Activated naive CD4-positive, alpha-beta T cell (primary cell): ENCODE measurements at places on chromosomes 6 and 20.

DNA sequence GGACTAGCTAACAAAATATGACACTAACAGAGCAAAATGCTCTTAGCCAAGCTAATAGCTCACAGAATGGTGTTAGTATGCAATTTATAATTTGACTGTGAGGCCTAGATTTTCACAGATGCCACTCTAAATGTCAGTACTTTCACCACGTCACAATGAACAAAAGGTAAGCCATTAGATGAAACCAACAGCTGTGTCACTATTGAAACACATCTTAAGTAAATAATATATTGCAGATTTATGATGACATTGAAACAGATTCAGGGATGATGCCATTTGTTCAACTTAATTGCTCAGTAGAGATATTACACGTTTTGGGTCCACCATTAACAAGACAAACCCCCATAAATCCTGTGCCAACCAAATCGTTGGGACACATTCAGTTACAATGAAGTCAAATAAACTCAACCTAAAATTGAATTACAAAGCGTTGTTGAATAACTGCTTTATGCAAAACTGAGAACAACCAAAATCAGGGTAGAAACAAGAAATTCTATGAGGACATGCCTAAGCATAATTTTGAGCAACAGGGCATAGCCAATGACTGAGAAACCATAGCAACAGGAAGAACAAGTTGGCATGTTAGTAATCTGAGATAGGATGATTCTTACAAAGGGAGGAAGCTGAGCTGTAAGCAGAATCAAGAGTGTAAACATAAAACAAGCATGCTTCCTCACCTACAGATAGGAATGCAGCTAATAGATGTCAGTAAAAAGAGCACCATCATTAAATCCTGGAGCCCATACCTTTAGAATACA, 85.6 kb upstream of the KHDRBS2 start:
- DNase-seq: no peak

- DNase-seq: no peak
Measured at GRCh38 chr6:159483259-159483658, 209.8 kb downstream of the SOD2 start.

- DNase-seq: no peak
Measured at GRCh38 chr6:3440911-3441310, 15.9 kb downstream of the SLC22A23 start.

DNA sequence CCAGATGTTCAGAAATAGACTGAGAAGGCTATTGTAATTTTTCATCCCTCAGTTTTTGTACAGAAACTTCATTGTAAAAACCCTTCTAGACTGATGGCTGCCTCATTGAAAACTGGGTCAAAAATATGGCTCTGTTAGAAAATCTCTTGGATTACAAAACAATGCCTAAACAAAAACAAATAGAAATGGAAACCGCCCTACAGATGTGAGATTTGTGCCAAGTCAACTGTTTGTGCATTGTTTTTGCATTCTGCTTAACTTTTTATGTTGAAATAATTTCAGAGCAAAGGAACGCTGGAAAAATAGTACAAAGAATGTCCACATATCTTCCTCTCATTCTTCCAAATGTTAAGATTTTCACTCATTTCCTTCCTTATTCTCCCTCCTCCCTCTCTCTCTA, 425.1 kb downstream of the FOXA2 start:
- no peak for DNase-seq

- no peak for DNase-seq
Measured at GRCh38 chr6:47490676-47491075, 13.1 kb downstream of the CD2AP start.

DNA sequence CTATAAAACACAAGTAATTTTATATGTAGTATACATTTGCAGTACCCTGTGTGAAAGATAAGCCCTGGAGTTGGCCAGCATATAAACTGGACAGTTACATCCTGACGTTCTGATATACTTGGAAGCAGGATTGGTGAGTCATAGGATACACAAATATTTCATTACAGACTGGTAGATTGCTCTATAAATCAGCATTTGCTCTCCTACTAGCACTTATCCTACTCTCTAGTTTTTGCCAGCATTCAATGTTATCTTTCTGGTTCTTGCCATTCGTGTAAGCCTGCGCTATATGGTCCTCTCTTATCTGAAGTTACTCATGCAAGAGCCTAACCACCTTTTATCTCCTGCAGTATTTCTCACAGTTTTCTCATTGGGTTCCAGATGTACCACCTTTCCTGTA, 680.2 kb upstream of the MMS22L start:
- DNase-seq: no peak

DNA sequence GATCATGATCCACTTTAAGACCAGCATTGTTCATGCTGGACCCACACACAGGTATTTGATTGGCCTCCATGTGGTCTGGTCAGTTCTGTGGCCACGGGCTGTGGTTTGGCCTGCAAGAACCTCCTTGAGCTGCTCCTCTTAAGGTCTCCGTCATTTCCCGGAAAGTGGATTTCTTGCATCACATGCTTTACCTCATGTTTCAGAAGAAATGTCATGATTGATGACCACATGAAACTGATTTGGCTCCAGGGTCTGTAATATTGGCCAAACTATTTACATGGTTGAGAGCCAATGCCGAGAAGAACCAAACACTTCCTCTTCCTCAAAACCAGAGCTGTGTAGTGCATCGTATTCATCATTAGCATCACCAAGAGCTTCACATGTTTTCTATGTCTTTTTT, 13.2 kb upstream of the RSPH3 start:
- DNase-seq: no peak

DNA sequence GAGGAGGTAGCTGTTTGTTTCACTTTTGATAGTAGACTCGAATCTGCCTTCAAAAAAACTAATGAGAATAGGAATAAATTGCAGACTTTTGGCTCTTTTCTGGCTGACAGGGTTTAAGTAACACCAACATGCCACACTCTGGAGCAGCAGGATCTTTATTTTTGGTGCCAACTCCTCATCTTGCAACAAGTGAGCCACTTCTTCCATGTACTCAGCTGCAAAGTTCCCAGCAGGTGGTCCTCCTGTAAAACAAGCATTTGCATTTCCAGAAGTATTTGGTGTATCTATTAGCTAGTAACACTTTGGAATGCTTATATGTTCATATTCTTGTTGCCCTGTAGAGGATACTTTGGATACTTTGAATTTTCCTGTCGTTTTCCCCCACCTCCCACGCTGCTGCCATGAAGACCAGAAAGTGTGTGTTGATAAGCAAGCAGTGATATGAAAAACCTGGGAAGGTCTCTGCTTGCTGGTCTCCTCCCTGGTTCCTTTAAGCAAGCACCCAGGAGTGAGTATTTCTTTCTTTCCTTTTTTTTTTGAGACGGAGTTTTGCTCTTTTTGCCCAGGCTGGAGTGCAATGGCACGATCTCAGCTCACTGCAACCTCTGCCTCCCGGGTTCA, 1.0 kb downstream of the ARMH2 start:
- no peak for DNase-seq

DNA sequence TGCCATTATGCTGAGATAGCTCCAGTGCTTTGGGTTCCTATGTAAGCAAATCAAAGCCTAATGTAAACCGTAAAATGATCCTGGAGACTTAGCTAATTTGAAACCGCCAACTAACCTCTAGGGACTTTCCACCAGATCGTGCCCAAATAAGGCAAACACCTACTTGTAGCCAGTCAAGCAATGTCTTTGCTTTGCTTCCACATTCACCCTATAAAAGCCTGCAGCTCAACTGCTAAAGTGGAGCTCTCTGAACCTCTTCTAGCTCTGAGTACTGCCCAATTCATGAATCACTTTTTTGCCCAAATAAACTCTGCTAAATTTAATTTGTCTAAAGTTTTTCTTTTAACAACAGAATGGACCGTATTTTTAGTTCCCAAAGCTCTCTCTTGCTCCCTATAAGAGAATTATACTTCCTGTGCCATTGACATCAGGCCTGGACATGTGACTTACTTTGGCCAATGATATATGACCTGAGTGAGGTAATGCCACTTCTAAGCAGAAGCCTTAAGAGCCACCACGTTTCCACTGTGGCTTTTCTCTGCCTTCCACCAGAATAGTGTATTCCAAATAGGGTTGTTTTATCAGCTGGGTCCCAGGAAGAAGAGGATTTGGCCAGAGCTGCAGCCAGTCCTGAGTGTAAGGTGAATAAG, 34.8 kb upstream of the PSMF1 start:
- DNase-seq: no peak

GRCh38 chr20:47456952-47457724, 44.5 kb upstream of the NCOA3 start:
- no peak for DNase-seq

GRCh38 chr6:20542927-20543602, 8.8 kb downstream of the CDKAL1 start:
- DNase-seq: no peak

DNA sequence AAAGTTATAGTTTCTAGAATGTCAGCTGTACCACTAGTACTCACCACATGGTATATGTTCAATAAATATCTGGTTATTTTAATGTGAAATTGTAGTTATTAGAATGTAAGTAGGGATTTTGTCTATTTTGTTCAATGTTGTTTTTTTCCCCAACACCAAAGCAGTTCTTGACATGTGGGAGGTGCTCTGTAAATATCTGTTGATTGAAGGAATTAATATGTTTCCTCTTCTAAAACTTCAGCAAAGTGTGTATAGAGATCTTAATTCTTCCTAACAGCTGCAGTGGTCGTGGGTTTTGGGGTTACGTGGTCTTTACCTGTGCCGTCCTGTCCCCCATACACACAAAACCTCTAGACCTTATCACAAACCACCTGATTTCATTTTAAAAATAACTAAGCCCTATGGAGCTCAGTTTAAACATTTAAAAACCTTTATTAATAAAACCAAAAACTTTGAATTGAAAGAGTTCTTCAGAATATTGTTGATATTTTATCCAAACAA, 471.9 kb upstream of the SOX4 start:
- no peak for DNase-seq

GRCh38 chr6:26205625-26206574, 118.7 kb downstream of the HFE start:
- DNase-seq: no peak

DNA sequence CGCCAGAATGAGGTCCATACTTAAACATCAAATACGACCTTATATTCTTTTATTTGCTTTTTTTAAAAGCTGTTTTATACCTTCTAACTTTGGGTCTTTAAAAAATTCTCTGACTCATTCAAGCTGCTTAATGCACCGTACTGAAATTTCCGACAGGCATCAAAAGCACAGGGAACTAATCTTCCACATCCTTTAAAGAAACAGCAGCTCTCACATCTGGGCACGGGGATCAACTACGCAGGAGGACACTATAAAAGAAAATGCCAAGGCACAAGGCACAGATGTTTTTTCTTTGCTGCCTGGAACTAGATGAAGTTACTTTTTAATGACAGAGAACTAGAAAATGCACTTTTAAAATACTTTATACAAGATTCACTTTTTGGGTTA, 112.4 kb upstream of the ARG1 start:
- DNase-seq: no peak

- DNase-seq: no peak
Measured at GRCh38 chr6:93621442-93621841, 202.1 kb upstream of the EPHA7 start.

DNA sequence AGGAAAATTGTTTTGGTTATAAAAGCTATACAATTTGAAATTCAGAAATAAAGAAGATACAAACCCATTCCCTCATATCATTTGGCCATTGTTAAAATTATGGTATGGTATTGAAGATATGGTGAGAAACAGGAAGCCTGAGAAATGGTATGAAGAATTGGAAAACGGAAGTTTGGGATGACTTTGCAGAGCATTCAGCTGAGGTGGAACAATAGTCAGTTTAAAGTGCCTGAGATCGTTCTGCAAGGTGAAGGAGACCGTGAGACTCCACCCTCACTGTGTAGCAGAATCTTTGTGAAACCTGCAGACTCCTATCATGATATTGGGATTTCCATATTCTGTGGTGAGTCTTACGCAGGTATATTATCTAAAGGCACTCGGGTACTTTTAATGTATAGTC, 97.3 kb downstream of the ADGRB3 start:
- DNase-seq: no peak

GRCh38 chr20:45235995-45236394, 14.8 kb downstream of the SEMG2 start:
- DNase-seq: no peak

DNA sequence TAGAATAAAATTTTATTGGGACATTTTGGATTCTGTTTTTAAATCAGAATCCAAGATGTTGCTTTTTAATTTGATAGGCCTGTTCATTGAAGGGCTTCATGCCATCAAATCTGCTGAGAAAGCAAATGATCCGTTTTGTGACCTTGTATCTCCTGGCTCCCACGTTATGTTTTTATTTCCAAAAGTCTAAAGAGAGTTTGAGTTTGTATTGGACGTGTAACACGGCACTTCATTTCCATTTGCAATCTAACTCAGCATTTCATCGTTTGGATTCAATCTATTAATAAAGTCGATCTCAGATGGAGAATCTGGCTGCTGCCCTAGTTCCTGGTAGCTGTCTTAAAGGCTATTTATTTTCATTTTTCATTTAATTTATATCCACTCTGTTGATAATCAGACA, 17.0 kb downstream of the KIF25 start:
- no peak for DNase-seq

- no peak for DNase-seq
Measured at GRCh38 chr20:51763965-51764602, 4.1 kb downstream of the ATP9A start.

DNA sequence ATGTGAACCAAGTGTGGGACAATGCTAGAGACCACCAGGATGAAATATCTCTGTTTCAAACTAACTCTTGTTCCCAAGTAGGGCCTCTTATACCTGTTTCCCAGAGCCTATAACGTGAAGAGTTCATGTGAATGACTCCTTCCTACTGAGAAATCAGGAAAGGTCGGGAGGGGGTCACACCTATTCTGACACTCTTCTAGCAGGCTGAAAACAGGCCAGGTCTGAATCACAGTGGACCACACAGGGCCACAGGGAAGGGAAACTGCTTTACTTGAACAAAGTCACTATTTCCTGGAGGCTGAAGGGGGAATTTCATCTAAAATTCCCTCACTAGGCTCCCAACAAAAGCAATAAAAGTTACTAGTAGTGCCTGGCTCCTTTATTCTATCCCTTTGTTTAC, 88.4 kb upstream of the BMP2 start:
- no peak for DNase-seq

- DNase-seq: no peak
Measured at GRCh38 chr6:39884696-39885095, 49.6 kb downstream of the MOCS1 start.

GRCh38 chr6:166259296-166259977, 48.8 kb downstream of the PRR18 start:
- no peak for DNase-seq

GRCh38 chr6:73339340-73339739, 14.7 kb downstream of the DPPA5 start:
- DNase-seq: no peak

GRCh38 chr20:33781133-33781532, 30.0 kb upstream of the CHMP4B start:
- DNase-seq: no peak

DNA sequence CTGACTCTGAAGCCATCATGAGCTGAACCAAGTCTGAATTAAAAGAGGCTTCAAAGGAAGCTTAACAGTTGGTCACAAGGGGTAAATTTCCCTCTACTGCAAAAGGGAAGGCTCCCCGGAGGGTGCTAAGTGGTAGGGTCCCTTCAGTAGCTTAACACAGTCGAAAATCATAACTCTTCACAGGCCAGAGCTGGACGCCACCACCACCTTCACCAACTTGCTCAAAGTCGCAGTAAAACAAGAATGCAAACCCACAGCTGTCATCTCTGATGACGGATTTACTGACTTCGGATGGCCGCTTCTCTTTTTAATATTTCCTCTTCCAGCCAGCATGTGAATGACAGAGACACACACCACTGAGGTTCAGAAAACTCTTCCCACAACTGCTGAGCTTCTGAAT, 144.7 kb upstream of the FBXL4 start:
- DNase-seq: no peak

GRCh38 chr6:107972413-107973096, 14.5 kb upstream of the SEC63 start:
- no peak for DNase-seq

GRCh38 chr6:139367810-139368351, 6.6 kb downstream of the CITED2 start:
- DNase-seq: no peak
